ENCODE measurements at places on chromosomes 5 and 9.

DNA sequence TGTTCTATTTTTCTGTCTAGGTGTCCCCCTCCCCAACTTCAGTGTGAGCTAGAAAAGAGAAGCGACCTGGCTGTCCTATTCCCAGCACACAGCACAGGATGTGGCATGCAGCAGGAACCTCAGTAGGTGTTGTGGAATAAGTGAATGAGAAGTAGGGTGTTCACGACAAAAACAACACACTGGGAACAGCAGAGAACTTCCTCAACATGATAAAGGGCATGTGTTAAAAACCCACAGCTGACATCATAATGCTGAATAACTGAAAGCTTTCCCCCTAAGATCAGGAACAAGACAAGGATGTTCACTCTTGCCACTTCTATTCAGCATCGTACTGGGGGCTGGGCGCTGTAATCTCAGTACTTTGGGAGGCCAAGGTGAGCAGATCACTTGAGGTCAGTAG is 155.6 kb upstream of the ZNF618 start:
- DNase-seq, result no peak
- H3K27ac ChIP-seq, result no peak overlapping the region
- H3K4me3 ChIP-seq, result no peak overlapping the region
- no peaks in the 10 kb centered on the region for H3K36me3 ChIP-seq

- no peak overlapping the region for H3K4me3 ChIP-seq
- no peaks in the 10 kb centered on the region for H3K27me3 ChIP-seq
- H3K4me1 ChIP-seq, result no peaks in the 10 kb centered on the region
- no peaks in the 10 kb centered on the region for H3K36me3 ChIP-seq
- no peak for DNase-seq
Measured at GRCh38 chr9:100819980-100820379, 208.5 kb upstream of the PLPPR1 start.

DNA sequence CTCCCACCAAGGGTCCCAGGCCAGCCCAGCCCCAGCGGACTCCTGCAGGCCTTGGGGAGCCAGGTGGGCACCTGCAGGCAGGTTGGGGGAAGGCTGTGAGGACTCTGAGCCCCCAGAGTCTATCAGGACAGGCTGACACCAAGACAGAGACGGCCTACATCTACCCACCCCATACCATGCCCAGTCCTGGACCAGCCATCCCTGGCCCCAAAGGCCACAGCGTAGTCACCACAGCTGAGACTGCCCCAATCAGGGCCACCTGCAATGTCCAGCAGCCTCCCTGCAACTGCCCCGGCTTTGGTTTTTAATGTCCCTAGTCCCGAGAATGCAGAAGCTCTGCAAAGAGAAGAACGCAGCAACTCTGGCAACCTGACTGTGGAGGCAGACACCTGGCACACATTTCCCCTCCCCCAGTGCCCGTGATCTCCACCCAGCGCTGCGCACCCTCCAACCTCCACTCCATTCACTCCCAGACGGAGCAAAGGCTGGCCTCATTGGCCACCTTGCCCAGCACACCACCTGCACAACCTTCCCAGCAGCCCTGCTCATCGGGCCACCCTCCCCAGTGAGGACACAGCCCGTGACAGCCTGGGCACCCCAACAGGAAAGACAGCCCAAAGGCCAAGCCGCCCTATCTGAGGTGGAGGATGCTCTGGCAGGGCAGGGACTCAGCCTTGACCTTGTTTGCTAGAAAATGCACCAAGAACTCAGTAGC is 14.9 kb downstream of the ADAMTS2 start:
- H3K27me3 ChIP-seq, result no peaks in the 10 kb centered on the region
- no peak overlapping the region for H3K4me3 ChIP-seq
- no peaks in the 10 kb centered on the region for H3K36me3 ChIP-seq
- no peak for DNase-seq
- H3K27ac ChIP-seq, result no peak overlapping the region
- H3K4me1 ChIP-seq, result peaks cover 17% of the 10 kb centered on the region

DNA sequence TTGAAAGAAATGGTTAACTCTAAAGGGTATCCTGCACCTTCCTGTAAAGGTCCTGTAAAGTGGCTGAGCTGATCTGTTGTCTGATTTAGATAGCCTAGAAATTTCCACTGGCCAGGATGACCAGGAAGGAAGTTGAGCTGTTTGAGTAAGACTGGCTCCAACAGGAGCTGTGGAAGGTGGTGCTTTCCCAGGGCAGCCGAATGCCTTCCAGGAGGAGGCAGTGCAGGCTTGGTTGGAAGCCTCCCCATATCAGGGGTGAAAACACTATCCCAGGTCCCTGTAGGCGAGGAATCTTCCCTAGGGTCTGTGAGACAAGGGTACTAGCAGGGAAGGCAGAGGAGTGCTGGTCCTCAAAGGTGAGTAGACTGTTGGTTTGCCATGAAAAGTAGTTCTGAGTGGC is 98.4 kb downstream of the LIX1 start:
- no peaks in the 10 kb centered on the region for H3K36me3 ChIP-seq
- no peaks in the 10 kb centered on the region for H3K4me1 ChIP-seq
- DNase-seq, result no peak
- no peaks in the 10 kb centered on the region for H3K27me3 ChIP-seq
- no peak overlapping the region for H3K4me3 ChIP-seq

DNA sequence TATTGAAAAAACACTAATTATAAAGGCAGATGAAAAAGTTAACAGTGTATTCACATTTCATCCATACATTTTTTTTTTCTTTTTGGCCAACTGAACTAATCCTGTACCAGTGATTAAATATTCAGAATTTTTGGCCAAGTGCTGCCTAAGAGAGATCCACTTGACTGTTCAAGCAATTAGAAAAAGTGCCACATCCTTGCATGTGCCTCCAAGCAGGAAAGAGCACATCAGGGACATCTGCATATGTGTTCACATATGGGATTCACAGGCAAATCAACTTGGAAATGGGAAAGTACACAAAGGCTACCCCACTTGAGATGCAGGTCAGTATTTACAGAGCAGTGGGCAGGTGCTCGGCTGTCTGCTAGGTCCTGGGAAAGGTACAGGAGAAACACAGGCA is 163.3 kb upstream of the LHFPL2 start:
- H3K4me1 ChIP-seq, result peaks cover 4% of the 10 kb centered on the region
- DNase-seq, result no peak
- no peaks in the 10 kb centered on the region for H3K36me3 ChIP-seq
- H3K27ac ChIP-seq, result no peak overlapping the region
- no peak overlapping the region for H3K4me3 ChIP-seq

GRCh38 chr5:66010476-66010875 is 84.1 kb downstream of the ERBIN start:
- H3K4me1 ChIP-seq, result no peaks in the 10 kb centered on the region
- no peak for DNase-seq
- no peaks in the 10 kb centered on the region for H3K27me3 ChIP-seq
- no peak overlapping the region for H3K27ac ChIP-seq
- H3K36me3 ChIP-seq, result no peaks in the 10 kb centered on the region

DNA sequence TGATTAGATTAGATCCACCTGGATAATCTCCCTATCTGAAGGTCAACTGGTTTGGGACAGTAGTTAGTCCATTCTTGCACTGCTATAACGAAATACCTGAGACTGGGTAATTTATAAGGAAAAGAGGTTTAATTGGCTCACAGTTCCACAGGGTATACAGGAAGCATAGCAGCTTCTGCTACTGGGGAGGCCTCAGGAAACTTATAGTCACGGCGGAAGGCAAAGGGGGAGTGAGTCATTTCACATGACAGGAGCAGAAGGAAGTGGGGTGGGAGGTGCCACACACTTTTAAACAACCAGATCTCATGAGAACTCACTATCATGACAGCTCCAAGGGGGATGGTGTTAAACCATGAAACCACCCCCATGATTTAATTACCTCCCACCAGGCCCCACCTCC is 9.9 kb downstream of the C9orf40 start:
- H3K36me3 ChIP-seq, result no peaks in the 10 kb centered on the region
- no peak for DNase-seq
- no peak overlapping the region for H3K27ac ChIP-seq
- H3K27me3 ChIP-seq, result no peaks in the 10 kb centered on the region
- no peaks in the 10 kb centered on the region for H3K4me1 ChIP-seq
- H3K4me3 ChIP-seq, result no peak overlapping the region

- H3K27me3 ChIP-seq, result no peaks in the 10 kb centered on the region
- DNase-seq, result no peak
- no peaks in the 10 kb centered on the region for H3K36me3 ChIP-seq
- peaks cover 23% of the 10 kb centered on the region for H3K4me1 ChIP-seq
Measured at GRCh38 chr9:83959061-83959460, 21.0 kb downstream of the HNRNPK start.

DNA sequence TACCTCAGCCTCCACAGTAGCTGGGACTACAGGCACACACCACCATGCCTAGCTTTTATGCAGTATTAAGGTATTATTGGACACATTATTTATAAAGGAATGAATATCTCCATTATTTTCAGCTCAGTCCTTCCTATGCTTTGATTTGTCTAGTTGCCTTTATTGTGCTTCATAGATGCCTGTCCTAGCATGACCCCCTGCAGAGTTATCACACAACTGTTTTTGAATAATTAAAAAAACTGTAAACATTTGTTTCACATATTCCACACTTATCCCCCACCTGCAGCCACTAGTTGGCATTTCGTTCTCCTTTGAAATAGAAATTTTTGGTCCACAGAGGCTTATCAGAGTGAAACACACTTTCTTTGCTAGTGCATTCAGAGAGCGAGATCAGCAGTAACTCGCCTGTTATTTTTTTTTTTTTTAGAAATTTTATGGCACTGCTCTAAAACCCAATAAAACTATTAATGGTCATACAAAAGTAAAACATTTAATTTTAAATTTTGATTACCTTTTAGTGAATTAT is 151.8 kb upstream of the RASA1 start:
- H3K27me3 ChIP-seq, result no peaks in the 10 kb centered on the region
- no peaks in the 10 kb centered on the region for H3K4me1 ChIP-seq
- no peak for DNase-seq
- H3K36me3 ChIP-seq, result no peaks in the 10 kb centered on the region
- H3K27ac ChIP-seq, result no peak overlapping the region

- H3K27ac ChIP-seq, result no peak overlapping the region
- H3K36me3 ChIP-seq, result no peaks in the 10 kb centered on the region
- no peaks in the 10 kb centered on the region for H3K4me1 ChIP-seq
- no peak overlapping the region for H3K4me3 ChIP-seq
Measured at GRCh38 chr9:106587042-106587441, 275.9 kb upstream of the ZNF462 start.

GRCh38 chr9:101705135-101705661 is 33.2 kb downstream of the GRIN3A start:
- no peak for DNase-seq
- H3K4me3 ChIP-seq, result peak overlapping the region; percentile 52
- H3K27ac ChIP-seq, result no peak overlapping the region
- no peaks in the 10 kb centered on the region for H3K36me3 ChIP-seq
- H3K4me1 ChIP-seq, result no peaks in the 10 kb centered on the region
- no peaks in the 10 kb centered on the region for H3K27me3 ChIP-seq
